ENCODE measurements at places on chromosomes 12 and 14.

DNA sequence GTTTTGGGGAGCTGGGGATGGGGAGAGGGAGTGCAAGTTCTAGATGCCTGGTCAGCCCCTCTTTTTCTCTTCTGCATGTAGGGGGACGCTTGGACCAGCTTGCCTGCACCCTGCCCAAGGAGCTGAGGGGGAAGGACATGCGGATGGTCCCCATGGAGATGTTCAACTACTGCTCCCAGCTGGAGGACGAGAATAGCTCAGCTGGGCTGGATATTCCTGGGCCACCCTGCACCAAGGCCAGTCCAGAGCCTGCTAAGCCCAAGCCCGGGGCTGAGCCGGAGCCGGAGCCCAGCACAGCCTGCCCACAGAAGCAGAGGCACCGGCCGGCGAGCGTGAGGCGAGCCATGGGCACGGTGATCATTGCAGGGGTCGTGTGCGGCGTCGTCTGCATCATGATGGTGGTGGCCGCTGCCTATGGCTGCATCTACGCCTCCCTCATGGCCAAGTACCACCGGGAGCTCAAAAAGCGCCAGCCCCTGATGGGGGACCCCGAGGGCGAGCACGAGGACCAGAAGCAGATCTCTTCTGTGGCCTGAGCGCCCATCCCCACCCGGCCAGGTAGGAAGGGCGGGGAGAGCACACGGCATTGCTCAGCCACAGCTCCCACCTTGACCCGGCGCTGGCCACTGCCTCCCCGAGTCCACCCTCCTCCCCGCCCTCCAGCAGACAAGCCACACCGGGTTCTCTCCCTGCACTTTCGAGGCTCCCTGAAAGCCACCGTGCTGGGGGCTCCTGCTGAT lies 14.0 kb downstream of the LRTM2 start:
- DNase-seq, result no peak

- DNase-seq, result no peak
Measured at GRCh38 chr12:32586390-32586789, 92.7 kb upstream of the DNM1L start.

- DNase-seq, result no peak
Measured at GRCh38 chr12:92977326-92977725, 48.2 kb upstream of the EEA1 start.

- no peak for DNase-seq
Measured at GRCh38 chr12:101302741-101303140, 22.8 kb downstream of the UTP20 start.

DNA sequence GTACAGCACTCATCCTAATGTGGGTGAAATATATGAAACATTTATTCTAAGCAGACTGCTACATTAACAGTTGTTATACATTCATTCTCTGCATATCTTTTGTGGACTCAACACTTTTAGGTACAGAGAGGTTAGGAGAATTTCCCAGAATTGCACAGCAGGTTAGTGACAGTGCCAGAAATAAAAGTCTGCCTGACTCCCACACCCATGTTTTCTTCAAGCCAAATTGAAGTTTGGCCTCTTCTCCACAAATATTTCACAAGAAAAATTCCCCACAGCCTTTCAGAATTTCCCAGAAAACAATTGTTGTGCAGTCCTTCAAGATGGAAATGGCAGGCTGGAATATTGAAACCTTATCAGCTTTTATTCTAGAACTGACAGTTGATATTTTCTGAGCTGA lies 464.8 kb downstream of the RAD51B start:
- no peak for DNase-seq

DNA sequence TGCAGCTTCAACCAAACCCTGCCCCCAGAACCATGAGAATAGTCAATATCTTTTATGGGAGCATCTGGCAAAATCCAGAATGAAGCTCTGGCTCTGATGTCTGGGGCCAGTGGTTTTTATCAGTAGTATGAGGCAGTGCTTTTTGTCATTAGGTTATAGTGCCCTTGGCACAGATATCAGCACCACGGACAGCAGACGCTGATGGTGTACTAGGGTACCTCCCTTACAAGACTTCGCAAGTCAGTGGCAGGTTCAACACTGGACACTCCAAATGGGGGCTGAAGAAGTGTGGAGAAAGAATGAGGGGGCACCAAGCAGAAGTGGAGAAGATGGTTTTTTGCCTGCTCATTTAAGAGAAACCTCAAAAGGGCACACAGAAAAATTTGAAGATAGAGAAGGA lies 68.2 kb upstream of the E2F7 start:
- no peak for DNase-seq

DNA sequence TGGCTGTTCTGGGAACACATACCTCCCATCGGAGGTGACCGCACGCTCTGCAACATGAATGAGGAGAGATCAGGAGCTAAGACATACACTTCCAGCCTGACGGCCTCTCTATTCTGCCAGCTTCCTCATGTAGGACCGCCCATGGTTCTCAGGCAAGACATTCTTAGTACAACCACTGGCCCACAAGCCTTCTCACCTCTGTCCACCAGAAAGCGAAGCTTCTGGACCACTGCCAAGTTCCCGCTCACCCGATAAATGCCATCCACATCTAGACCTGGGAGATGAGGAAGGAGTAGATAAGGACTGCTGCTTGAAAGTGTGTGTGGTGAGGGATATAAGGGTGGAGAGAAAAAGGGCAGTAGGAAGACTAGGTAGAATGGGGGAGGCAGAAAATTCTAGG lies 5.2 kb downstream of the ARHGAP9 start:
- DNase-seq, result no peak

GRCh38 chr12:11973396-11973795 lies 97.3 kb upstream of the BCL2L14 start:
- DNase-seq, result no peak

- no peak for DNase-seq
Measured at GRCh38 chr14:70616646-70617045, 16.2 kb upstream of the MED6 start.

DNA sequence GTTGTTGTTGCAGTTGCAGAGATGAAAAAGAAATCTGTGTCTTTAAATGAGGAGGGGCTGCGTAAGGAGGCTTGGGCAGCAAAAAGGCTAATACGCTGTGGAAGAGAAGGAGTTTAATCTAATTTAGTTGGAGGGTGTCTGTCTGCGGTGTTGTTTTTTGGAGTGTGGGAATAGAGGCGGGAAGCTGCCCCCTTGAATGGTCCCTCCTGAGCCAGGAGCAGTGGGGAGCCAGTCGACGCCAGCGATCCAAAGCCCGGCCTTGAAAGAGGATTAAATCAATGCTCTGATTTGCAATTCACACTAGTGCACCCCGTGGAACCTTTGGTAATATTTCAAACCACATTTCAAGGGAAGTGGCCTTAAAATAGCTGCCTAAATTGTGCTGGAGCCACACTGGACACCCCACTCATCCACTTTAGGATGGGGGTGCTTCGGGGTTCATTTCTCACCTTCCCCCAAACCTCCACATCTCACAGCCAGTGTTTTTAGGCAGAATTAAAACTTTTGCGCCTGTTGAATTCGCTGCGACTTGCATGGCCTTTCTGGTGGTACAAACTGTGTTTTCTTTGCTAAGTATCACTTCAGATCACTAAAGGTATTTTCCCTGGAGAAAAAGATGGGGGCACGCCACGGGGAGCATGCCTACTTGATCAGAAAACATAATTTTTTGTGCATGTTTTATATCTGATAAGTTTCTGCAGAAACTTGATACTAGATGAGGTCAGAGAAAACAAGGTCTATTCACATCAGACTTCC lies 4.1 kb upstream of the FZD10 start:
- DNase-seq, result no peak

GRCh38 chr14:99568567-99569560 lies 35.1 kb downstream of the CCDC85C start:
- DNase-seq, result no peak

DNA sequence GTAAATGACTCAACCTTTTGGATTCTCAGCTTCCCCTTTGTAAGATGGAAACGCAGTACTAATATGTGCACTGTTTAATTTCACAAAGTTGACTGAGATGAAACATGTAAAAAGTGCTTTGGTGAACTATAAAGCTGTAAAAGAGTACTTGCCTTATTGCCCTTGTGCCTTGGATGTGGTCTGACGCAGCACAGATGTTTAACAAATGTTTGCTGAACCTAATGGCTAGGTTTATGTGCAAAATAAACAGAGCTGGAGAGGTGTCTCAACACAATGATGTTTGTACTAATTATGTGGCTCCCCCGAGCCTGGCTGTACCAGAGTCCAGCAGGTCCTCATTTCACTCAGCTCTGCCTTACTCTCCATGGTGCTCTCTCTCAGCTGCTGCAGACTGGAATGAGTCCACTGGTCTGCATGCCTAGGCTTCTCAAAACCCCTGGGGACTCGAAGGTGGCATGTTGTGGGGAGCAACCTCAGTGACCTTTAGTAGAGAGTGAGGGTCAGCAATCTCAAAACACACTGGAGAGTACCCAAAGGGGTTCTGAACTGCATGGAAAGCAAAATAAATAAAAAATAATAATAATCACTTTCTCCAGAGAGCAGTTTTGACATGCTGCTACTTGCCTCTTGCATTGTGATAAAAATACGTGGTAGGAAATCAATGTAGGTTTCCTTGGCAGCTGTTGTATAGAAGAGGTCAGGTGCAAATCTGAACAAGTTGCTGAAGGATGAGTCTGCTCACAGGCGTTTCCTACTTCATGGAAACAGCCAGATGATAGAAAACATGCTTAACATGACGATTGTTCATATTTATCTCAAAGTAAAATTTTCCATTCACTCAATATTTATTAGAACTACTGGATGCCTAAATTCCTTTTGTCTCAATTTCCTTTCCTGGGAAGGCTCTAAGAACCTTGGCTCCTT lies 8.5 kb upstream of the AMIGO2 start:
- no peak for DNase-seq

DNA sequence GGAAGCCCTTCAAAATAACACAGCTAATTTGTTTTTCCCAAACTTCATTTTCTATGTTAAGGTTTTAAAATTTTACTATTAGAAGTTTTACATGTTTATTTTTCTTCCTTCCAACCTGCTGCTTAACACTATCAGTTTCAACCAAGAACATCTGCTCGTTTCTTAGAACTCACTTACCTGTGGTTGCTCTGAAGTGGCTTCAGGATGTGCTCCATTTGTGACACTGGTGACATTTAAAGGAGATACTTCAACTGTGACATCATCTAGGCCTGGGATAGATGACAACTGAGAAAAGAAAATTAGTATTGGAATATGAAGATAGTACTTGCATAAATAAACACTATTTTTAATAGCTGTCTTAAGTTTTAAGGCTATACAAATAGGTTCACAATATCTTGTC lies 17.9 kb downstream of the WASHC3 start:
- no peak for DNase-seq

GRCh38 chr12:103392722-103393121 lies 103.0 kb downstream of the C12orf42 start:
- no peak for DNase-seq

- no peak for DNase-seq
Measured at GRCh38 chr14:25001156-25001555, 48.8 kb downstream of the STXBP6 start.

GRCh38 chr14:50123062-50123461 lies 6.7 kb upstream of the VCPKMT start:
- no peak for DNase-seq

GRCh38 chr14:97688631-97689336 lies 891.6 kb downstream of the VRK1 start:
- DNase-seq, result no peak

- DNase-seq, result no peak
Measured at GRCh38 chr12:106790020-106790419, 15.5 kb downstream of the RIC8B start.

All from cortex of kidney (tissue), 1 donor.